GM12878 (cell line): ENCODE measurements at places on chromosomes 6 and 20.

- no peak for DNase-seq
Measured at GRCh38 chr20:19275038-19275629, 62.7 kb downstream of the SLC24A3 start.

- DNase-seq, result no peak
Measured at GRCh38 chr6:45479834-45480751, 102.4 kb upstream of the SUPT3H start.

DNA sequence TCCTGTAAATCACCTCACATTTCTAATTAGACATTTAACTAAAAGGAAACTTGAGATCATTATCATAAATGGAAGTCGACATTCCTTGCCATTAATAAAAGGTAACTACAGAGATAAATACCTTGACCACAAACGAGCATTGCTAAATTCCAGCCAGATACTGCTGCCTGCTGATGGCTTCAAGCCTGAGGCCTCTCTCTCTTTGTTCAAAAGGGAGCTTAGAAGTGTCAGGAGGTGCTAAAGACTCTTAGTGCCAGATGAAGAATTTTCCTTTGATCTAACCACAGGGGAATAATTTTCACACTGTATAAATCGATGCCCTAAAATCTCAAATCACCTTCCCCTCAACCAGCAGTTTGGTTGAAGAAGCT lies 248.2 kb upstream of the PMEPA1 start:
- DNase-seq, result no peak

- DNase-seq, result no peak
Measured at GRCh38 chr20:32281711-32282110, 4.3 kb downstream of the KIF3B start.

- DNase-seq, result no peak
Measured at GRCh38 chr20:57835588-57836455, 126.0 kb upstream of the PMEPA1 start.

- no peak for DNase-seq
Measured at GRCh38 chr6:157770946-157771345, 52.1 kb upstream of the SNX9 start.

GRCh38 chr20:5836569-5836968 lies 86.4 kb downstream of the SHLD1 start:
- no peak for DNase-seq

GRCh38 chr20:41017448-41018042 lies 11.1 kb upstream of the TOP1 start:
- DNase-seq, result no peak

DNA sequence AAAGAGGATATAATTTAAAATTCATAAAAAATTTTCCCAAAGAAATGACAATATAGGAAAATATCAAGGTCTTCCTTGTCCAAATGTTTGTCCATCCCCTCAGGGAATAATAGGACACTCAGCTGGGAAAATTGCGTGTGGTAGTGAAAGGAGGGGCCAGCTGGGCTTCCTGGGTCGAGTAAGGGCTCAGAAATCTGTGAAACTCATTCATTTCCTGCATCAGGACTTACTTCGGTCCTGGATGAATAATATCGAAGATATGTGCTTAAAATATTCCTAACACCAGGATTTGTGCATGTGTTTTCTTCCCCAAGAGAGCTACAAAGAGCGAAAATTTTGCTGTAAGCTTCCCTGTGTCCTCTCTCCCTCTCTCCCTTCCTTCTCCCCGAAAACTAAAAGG lies 118.2 kb upstream of the GJE1 start:
- no peak for DNase-seq

DNA sequence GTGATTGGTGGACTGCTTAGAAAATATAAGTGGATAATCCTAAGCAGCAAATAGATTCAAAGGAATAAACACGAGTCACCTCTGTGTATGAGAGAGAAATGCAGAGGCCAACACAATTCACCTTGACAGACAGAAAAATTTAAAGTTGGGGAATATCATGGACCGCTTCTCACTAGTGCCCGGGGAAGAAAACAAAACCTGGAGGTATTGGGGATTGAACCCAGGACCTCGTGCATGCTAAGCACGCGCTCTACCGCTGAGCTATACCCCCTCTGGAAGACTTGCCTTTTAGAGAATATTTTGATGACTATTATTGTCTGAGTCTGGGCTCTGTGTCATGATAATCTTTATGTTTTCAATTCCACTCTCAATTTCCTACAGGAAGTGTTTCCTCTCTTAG lies 111.9 kb downstream of the TRIM27 start:
- DNase-seq, result no peak

DNA sequence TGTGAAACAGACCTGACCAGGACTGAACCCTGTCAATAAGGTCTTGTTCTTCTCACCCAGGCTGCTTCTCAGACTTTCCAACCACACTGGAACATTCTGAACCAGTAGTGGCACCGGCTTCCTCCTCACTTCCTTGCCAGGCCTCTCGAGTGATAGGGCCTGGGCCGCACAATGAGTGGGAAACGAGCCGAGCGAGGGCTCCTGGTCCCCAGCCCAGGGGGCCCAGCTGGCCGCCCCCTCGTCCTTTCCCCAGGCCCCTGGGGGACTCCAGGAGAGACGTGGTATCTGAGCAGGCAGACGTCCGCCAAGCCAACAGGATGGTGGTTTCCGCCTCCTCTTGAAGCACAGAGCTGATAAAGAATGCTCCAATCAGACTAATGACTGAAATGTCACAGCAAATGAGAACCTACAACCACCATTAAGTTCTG lies 117.9 kb downstream of the GMDS start:
- peak; percentile 5 for DNase-seq

DNA sequence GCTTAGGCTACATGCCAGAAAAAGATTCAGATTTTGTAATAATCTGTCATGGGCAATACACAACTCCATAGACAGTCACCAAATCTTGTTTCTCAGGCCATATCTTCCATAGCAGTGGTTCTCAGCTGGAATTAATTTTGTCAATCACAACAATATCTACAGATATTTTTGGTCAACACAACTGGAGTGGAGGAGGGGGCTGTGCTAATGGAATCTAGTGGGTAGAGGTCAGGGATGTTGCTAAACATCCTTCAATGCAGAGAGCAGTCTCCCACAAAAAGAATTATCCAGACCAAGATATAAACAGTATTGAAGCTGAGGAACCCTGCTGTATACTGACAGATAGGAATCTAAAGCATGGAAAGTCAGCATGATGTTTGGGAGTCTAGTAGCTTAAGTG lies 174.6 kb downstream of the UBE3D start:
- no peak for DNase-seq

DNA sequence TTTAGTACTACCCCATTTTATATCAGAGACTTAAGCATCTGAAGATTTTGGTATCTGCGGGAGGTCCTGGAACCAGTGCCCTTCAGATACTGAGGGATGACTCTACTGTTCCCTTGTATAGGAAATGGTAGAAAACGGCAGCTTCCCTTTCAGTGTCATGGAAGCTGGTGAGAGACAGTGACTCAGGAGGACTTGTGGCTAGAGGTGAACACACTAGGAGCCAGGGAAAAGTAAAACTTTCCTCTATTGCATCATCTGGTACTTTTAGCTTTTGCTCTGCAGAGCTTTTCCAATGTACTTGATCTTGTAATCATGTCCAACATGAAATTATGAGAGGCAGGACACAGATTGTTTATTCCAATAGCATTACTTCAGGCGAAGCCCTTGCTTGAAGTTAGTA lies 45.0 kb downstream of the RNF144B start:
- no peak for DNase-seq

GRCh38 chr6:24797596-24798216 lies 1.0 kb downstream of the ARMH2 start:
- DNase-seq, result no peak

DNA sequence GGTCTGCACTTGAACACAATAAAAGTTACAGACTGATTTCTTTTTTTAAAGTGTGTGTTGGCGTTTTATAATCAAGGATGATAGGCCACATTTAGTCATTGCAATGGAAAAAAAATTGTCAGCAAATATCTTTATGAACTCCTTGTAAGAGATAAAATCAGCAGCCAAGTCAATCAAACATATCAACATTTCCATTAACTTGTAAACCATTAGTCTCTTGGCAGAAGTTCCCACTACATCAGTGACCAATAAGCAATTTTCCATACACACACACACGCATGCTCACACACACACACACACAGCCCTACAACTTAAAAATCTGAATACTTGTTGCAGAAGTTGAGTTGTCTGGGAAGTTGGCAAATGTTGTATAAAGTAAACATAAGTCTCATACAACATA lies 315.9 kb upstream of the KCNQ5 start:
- no peak for DNase-seq

- DNase-seq, result no peak
Measured at GRCh38 chr20:32672982-32673851, 524 bp downstream of the C20orf203 start.

- no peak for DNase-seq
Measured at GRCh38 chr6:15887491-15888461, 224.9 kb upstream of the DTNBP1 start.

DNA sequence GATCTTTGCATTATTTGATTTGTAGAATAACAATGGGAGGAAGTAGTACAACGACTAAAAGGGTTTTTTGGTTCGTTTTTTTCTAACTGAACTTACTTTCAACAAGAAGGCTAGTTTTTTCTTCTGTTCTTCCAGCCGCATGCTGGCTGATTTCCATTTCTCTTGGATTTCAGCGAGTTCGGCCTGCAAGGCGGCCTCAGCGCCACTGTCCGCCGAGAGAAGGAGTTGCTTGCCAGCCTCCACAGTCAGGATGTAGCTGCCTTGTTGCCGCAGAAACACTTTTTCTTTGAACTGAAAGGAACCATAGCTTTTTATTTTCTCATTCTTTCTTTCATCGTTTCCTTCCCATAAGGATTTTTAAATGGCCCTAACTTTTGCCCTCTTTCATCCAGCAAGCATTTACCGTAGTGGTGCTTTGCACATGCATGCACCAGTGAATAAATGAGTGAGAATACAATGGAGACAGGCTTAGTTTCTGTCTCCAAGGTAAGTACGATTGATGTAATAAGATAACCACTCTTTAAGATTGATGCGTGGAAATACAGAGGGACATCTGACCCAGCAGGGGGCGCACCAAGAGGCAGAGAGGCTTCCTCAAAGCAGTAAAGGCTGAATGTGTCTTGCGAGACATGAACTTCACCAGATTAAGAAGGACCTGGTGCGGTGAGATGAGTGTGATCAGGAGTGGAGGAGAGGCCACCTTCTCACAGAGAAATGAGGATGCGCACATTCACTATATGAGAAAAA lies 398.8 kb downstream of the ESR1 start:
- DNase-seq, result no peak

GRCh38 chr6:132142308-132142707 lies 191.1 kb upstream of the CCN2 start:
- DNase-seq, result no peak

GRCh38 chr20:53017206-53017605 lies 45.0 kb downstream of the TSHZ2 start:
- DNase-seq, result no peak

DNA sequence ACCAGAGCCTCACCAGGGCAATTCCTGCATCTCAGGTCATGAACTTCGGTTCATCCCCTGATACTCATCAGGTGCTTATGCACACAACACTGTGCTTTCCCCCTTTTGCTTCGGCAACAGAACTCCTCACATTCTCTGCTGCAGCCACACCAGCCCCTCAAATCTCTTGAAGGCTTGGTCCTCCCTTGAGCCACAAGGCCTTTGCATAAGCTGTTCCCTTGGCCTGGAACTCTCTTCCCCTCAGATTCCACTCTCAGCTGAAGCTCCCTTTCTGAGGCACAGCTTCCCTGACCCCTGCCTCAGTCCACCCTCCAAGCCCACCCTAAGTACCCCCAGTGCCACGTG lies 76.4 kb downstream of the NOL4L start:
- DNase-seq, result no peak

DNA sequence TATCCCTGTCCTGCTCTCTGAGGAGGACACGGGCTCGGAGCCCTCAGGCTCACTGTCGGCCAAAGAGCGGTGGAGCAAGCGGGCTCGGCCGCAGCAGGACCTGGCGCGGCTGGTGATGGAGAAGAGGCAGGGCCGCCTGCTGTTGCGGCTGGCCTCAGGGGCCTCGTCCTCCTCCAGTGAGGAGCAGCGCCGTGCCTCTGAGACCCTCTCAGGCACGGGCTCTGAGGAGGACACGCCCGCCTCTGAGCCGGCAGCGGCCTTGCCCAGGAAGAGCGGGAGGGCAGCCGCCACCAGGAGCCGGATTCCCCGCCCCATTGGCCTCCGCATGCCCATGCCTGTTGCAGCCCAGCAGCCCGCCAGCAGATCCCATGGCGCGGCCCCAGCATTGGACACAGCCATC lies 14.2 kb upstream of the SLC22A7 start:
- DNase-seq, result no peak

GRCh38 chr6:148840256-148840655 lies 93.4 kb downstream of the UST start:
- DNase-seq, result no peak

DNA sequence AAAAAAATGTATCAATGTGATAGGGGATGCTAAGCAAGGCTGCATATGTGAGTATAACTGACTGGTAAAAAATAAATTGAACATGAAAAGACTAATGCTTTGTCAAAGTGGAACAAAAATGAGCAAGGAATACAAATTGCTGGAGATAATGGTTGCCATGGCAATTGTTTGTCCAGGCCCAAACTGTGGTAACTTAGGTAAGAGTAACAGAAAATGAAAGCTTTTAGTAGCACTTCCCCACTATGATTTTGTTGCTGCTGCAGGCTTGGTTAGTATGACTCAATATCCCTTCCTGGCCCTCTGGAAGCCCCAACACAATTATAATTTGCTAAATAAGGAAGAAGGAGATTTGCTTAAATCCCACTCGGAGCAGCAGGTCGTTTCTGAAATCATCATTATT lies 577.1 kb downstream of the DOK5 start:
- DNase-seq, result no peak

GRCh38 chr6:166798652-166799051 lies 157.7 kb downstream of the RNASET2 start:
- DNase-seq, result no peak

DNA sequence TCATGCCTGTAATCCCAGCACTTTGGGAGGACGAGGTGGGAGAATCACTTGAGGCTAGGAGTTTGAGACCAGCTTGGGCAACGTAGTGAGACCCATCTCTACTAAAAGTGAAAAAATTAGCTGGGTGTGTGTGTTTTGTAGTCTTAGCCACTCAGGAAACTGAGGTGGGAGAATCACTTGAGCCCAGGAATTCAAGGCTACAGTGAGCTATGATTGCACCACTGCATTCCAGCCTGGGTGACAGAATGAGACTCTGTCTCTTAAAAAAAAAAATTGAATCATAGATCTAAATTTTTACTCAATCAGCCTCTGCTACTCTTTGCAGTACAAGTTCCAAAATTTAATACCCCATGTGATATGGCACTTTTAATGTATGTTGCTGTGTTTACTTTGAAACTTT lies 121.6 kb downstream of the ARMC2 start:
- no peak for DNase-seq

DNA sequence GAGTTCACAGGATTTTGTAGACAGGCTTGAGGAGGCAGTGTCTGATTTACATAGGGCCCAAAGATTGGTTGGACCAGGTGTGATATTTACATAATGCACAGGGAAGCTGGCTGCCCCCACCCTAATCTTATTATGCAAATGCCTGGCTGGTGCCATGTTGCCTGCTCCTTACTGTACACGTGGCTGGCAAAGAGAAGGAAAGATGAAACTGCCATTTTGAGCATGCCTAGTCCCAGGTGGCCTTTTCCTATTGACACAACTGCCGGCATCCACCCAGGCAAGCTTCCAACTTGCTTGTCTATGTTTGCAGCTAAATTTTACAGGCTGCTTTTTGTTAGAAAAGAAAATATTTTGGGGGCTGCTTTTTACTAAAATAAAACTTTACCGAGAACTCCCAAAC lies 174.6 kb downstream of the LMBRD1 start:
- no peak for DNase-seq
